Activated CD4-positive, alpha-beta T cell treated with anti-CD3 and anti-CD28 coated beads for 24 hours (primary cell): ENCODE measurements at places on chromosomes 2 and 18.

DNA sequence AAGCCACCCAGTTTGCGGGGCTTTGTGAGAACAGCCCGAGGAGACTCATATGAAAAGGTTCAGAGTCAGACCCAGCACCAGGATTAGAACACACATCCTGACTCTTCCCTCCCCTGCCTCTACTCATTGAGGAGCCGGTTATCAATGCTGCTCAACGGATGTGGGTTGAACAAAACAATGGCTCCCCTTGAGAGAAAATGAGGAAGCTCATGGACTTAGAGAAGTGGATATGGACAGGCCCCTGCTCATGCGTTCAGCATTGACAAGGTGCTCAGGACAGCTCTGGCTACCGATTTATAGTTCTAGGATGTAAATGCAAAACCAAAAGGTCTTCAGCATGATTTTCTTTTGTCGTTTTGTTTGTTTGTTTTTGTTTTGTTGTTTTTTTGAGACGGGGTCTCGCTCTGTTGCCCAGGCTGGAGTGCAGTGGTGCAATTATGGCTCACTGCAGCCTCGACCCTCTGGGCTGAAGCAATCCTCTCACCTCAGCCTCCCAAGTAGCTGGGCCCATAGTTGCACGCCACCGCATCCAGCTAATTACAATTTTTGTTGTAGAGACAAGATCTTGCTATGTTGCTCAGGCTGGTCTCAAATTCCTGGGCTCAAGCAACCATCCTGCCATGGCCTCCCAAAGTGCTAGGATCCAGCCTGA lies 32.0 kb upstream of the AGAP1 start:
- no peak for DNase-seq

DNA sequence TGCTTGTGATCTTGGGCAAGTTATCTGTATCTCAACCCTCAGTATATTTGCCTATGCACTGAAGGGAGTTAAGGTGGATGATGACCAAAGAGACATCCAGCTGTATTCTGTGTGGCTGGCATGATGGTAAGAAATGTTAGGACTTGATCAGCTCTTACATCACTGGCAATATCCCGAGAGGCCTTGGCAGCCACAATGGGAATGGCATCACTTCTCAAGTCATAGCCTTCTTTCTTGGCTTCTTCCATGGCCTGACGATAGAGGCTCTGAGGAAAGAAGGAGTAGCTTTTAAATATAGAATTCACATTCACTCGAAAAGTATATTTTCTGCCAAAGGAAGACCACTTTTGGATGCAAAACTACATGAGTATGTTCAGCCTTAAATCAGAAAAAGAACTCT lies 113.5 kb downstream of the NEB start:
- no peak for DNase-seq

DNA sequence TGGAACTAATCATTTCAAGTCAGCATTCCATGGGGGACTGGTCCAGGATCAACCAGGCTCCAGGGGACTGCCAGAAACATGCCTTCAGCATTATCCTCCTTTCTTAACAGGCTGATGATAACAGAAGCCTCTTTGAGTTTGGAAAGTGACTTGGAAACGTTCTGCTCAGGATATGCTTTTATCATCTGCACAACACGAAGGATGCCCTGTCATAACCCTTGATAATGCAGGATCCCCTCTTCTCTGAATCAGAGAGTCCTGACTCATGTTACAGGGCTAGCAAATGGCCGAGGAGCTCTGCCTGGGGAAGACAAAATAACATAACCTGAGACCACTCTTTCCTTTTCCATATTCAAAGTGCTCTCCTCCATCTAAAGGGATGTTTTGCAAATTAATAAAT lies 6.7 kb downstream of the SCYGR3 start:
- no peak for DNase-seq

DNA sequence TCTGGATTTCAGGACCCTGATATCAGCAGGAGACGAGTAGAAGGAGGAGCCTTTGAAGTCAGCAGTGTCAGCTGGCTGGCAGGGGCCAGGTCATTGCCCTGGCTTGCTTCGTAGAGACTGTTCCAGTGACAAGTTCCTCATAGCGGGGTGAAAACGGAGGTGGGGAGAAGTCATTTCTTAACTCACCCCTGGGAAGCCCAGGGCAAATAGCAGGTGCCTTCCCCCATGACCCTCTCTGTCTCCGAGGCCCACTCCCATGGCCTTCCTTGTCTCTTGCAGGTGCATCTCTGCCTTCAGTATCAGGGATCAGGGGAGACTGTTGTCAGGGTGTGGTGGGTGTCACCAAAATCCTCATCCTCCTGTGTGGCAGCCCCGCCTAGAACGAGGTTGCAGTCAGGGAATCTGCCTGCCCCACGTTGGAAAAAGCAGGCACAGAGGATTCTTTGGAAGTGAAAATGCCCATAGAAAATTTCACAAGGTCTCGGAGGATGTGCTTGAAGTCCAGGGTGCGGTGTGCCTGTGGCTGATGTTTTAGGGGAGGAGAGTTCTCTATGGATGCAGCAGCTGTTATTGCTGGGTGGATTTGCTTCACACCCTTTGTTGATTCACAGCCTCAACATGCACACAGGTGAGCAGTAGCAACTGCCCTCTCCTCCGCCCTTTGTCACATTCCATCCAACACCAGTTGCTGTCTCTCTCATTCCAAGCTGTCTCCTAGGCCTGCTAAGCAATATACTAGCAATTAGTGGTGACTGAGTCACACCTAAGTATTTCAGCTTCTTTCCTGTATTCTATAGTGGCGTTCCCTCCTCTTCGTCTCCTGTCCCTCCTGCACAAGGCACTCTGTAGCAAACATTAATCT lies 142.6 kb upstream of the FHL2 start:
- no peak for DNase-seq

- DNase-seq: no peak
These were observed 17.1 kb upstream of the L3MBTL4 start for GRCh38 chr18:6431659-6432318.
